Fibroblast of lung (primary cell): ENCODE measurements at places on chromosomes 16 and 17. TPM values are rescaled to one million over a fixed set of nuclear protein-coding genes. Genes with fewer than 3 reads are reported as not detected.

GRCh38 chr16:54193665-54194333, 92.8 kb downstream of the IRX3 start:
- peak; percentile 39 for DNase-seq

DNA sequence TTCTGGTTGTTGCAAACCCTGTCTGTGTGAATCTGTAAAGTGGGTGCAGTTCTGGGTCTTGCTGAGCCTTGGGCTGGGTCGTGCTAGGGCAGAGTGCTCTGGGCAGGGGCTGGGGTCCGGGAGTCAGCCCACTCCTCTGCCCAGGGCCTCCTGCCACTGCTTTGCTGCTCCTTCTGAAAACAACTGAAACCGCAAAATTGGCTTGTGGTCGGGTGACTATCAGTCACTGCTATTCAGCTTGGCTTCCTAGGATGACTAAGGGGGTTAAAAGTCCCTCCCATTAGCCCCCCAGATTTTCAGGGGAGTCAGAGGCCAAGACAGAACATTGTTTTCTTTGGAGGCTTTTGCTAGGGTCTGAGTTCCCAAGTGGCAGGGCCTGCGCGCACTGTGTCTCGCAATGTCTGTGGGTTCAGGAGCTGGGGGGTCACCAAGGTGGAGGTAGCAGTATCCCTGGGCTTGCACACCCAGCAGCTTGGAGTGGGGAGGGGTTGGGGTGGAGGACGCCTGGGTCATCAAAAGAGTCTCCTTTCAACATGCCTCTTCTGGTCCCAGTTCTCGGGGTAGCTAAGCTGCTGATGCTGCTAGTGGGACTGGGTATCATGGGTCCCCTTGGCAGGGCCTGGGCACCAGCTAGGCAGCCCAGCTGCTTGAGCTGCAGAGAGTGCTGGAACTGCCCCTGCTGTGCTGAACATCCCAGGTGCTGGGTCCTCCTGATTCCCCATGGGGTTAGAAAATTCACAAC, 13.5 kb upstream of the TBX21 start:
- peak; percentile 57 for DNase-seq

GRCh38 chr17:65522751-65523404, 38.6 kb downstream of the AXIN2 start:
- DNase-seq: no peak

- DNase-seq: peak; percentile 15
These were observed 668 bp downstream of the SPATA2L start for GRCh38 chr16:89700649-89701424.

GRCh38 chr16:47449788-47450187, 11.1 kb downstream of the ITFG1 start:
- peak; percentile 7 for DNase-seq

- DNase-seq: no peak
These were observed at the start of gene CAPNS2 for GRCh38 chr16:55566432-55567175. Gene CAPNS2, plus strand, starts transcription at chr16:55566684. Its CDS starts 73 bp downstream, at chr16:55566757.

The NETO2 gene
- 3.0 and 10.0 TPM in 2 replicates for total RNA-seq

The RRAD gene
- total RNA-seq: 41.1 and 83.7 TPM in 2 replicates
